ENCODE measurements at places on chromosomes 13 and 19.

DNA sequence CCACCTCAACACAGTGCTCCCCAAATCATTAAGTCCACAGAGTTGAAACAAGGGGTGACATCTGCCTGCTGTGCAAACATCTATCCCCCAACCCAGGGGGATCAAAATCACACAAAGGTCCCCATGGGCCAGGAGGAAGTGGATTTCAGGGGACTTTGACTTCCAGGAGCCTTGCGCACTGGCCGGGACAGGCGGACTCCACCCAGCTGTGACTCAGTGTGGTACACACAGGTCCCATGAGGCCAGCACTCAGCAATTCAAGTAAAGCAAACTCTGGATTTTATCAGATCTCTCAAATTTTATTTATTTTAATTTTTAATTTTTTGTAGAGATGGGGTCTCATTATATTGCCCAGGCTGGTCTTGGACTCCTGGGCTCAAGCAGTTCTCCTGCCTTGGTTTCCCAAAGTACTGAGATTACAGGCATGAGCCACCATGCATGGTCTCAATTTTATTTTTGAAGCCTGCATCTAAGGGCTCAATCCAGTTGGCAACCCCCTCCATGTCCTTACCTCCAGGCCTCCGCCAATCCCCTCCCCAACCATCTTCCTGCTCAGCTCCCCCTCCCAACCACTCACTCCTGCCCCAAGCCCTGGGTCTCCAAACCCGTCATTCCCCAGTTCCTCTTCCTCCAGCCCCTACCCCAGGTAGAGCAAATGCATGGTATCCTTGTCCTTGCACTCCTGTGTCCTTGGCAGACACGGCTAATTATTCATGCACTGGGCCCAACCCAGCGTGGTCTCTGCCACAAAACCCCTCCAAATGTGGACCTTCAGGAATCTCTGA is 18.2 kb downstream of the ARHGAP33 start:
- no peak for DNase-seq

- DNase-seq, result no peak
These were observed 8.3 kb upstream of the ZNF254 start for GRCh38 chr19:24078680-24079079.

DNA sequence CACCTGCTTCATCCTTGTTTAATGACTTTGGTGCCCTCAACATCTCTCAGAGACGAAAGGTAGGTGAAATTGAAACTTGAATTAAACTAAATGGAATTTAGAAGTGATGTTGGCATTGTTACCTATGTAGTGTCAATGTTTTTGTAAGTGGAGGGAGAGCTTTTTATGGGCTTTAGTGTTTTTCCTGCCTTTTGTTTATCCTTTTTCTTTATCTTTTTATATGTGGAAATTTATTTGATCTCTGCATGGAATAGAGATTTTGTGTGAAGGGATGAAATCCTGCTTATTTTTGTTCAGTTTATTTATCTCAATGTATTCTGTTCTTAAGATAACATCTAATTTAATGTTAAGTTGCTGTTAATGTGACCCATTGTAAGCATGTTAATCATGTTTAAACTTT is 39.5 kb downstream of the PAN3 start:
- no peak for DNase-seq

DNA sequence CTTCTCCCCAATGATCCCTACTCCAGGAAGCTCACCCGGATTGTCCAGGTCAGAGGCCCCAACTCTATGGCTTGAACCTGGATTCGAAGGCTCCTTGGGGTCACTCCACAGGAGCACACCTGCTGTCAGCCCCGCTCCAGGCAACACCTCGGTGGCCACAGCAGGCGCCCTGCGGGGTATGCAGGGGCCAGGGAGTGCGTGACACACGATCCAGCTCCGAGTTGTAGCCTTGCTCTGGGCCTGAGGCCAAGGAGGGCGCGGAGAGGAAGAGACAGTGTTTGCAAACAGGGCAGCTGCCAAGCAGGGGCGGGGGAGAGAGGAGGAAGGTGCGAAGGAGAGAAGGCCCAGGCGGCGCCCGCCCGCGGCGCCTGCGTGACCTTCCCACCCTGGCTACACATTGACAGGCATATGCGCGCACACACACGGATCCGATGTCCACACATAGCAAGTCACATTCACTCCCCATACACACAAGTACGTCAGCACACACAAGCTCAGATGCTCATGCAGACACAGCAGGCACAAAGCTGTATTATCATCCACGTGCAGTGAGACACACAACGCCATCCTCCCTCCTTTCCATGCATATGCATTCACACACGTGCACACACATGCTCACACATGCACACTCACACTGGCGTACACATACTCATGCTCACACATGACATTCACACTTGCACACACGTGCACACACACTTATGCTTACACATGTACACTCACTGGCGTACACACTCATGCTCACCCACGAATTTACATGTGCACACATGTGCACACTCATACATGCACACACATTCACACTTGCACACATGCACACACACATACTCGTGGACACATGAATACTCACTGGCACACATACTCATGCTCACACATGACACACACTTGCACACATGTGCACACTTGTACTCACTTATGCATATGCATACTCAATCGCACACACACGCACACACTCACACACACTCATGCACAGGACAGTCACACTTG is 10.4 kb downstream of the SBK2 start:
- DNase-seq, result no peak

GRCh38 chr19:1483131-1483978 is 4.3 kb upstream of the C19orf25 start:
- no peak for DNase-seq

- no peak for DNase-seq
These were observed 44.7 kb upstream of the USP29 start for GRCh38 chr19:57075125-57075524.

- DNase-seq, result no peak
These were observed 29.0 kb downstream of the ZNF20 start for GRCh38 chr19:12111176-12111575.

GRCh38 chr19:4803736-4804695 is 12.5 kb downstream of the FEM1A start:
- DNase-seq, result peak; percentile 18

GRCh38 chr13:36999054-36999714 is at the start of gene ALG5:
ALG5 (minus strand) TSS chr13:36999340; CDS start chr13:36999300, 40 bp downstream.
- DNase-seq, result peak; percentile 92

DNA sequence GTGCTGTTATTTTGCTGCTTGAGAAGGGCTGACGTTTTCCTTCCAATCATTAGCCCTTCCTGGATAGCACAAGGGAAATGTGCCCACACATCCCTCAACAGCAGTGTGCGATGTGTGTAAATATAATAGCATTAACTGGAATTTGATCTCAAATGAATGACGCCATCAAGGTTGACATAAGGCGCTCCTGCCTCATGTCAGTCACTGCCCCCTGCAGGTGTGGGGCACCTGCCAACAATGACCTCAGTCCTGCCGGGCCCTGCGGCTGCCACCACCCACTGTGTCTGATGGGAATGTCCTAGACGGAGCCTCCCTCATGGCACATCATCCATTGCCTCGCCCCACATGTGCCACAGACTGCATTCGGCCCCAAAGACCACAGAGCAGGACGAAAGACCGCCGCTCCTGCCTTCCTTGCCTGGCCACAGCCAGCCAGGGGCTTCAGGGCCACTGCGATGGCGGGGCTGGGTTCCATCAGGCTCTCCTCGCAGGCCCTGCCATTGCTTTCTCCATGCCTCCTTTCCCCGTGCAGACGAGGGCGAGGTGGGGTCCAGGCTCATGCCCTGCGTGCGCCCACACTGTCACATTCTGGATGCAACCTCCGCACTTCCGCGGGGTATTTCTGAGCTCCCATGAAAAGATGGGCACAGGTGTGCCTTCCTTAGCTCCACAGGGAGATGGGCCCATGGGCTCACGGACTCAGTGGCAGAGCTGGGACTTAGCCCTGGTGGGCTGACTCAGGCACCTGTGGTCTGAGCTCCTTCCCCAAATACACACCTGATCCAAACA is 146.7 kb downstream of the SOX1 start:
- no peak for DNase-seq

DNA sequence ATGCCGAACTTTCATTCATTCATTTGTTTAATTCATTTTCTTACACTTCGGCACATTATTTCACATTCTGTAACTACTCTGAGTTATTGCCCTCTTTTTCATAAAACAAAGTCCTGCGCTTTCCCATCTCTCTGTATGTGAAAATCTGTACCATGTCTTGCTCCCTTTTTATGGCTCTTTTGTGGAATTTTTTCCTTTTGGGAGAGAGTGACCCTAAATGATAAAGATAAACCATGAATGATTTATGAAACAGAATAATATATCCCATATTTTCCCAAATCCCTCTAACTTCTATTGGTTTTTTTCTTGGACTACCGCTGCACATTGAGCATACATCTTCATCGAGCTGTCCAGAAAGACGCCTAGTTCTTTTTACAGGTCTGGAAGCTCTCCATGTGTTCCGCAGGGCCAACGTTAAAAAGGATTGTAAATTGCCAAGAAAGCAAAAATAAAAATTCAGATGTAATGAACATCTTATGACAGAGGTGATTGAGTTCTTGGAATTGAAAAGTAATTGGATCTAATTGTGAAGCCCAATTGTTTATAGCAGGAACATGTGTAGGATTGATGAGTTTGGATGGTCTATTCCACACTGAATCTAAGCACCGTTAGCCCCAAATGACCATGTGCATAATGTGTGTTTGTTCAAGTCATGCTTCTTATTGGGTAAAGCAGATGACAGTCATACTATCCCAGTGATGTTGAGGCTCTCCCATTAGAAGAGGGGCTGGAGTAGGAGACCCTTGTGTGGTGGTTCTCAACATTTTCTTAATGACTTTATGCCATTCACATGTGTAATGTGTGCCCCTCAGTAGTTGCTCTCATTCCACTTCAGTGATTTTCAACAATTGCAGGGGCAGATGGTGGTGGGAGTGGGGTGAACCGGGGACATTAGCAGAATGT is 378.9 kb downstream of the DLEU7 start:
- no peak for DNase-seq

GRCh38 chr19:4058693-4059452 is 7.8 kb downstream of the ZBTB7A start:
- peak; percentile 83 for DNase-seq

- DNase-seq, result no peak
These were observed 8.7 kb upstream of the UBAC2 start for GRCh38 chr13:99191900-99192399.

DNA sequence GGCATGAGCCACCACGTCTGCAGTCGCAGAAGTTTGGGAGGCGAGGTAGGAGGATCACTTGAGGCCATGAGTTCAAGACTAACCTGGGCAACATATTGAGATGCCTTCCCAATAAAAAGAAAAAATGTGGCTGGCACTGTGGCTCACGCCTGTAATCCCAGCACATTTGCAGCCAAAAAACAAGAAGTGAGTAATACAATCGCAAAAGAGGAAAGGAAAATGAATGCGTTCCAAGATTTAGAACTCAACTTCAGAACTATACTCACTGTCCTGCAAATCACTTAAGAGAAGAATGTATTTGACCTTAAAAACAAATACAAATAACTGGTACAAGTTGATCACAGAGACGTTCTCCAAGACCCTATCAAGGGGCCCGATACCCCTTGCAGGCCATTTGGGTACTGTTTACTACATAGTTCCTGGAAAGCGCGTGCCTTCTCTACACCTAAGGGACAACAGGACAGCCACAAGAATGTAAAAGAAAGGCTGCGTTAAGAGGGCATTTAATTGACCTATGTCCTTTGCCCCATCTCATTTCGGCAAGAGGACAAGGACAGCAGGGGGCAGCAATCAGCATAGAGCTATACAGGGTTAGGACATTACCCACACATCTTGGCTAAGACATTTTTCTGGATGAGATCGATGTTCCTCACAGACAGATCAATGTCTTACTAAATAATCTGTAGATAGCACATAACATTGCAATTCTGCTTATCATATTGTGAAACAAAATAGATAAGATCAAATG is 41.3 kb downstream of the FLT3 start:
- DNase-seq, result peak; percentile 18

GRCh38 chr13:114031631-114032030 is 57.8 kb upstream of the C13orf46 start:
- DNase-seq, result no peak

DNA sequence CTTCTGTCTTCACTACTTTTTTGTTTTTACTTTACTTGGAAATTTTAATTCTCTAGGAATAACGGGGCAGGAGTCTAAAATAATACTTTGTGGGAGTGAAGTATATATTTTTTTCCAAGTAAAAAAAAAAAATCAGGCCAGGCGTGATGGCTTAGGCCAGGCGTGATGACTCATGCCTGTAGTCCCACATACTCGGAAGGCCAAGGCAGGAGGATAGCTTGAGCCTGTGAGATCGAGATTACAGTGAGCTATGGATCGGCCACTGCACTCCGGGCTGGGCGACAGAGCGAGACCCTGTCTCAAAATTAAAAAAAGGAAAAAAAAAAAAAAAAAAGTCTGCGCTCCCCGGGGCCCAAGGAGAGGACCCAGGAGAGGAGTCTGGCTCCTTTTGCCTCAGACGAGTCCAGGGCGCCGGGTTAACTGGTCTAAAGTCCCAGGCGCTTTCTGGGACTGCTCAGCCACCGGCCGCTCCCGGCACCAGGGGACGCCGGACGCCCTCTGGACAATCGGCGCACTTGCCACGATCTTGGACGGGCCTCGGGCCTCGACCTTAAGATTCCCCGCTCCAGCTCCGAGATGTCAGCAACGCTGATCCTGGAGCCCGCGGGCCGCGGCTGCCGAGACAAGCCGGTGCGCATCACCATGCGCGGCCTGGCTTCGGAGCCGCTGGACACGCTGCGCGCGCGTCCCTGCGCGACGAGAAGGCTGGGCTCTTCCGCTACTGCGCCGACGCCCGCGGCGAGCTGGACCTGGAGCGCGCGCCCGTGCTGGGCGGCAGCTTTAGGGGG is 2.7 kb upstream of the ZFP82 start:
- peak; percentile 12 for DNase-seq

- DNase-seq, result no peak
These were observed 1243.5 kb downstream of the EFNB2 start for GRCh38 chr13:105291987-105292386.

DNA sequence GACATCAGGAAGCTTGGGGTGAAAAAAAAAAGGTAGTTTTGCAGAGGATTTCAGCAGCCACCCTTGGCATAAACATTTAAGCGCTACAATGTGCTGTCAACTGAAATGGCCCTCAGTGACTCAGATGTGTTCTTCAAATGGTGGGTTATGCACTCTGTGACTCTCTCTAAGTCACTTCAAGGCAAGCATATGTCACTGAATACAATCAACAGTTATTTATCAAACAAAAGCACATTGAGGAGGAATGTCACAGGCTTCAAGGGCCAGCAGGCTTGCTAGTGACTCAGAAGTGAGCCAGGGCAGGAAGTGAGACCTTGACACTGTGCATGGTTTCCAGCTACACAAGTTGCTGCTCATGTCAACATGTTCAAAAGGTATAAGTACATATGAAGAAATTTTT is 523.7 kb upstream of the HTR2A start:
- no peak for DNase-seq

DNA sequence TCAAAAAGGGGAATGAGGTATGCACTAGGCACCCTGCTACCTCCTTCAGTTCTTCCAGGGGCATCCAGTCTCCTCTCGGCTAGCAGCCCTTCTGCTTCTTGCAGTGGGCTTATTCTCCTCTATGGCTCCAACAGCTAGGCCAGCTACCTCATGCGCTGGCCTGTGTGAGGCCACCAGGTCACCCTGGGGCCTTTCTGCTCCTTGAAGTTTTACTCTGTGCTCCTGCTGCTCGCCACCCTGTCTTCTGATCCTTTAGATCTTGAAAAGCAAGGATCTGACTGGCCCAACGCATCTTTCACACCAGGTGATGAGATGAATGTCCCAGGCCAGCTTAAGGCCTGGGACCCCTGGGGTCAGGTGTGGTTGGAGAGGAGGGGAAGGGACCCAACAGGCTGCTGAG is 66.2 kb downstream of the RUBCNL start:
- no peak for DNase-seq

All from midbrain (tissue), 1 donor.